IPS DF 6.9 (cell line): ENCODE measurements at places on chromosomes 16 and 17.
A peak's percentile ranks its signal among the peaks of the same experiment; 100 is the strongest.

DNA sequence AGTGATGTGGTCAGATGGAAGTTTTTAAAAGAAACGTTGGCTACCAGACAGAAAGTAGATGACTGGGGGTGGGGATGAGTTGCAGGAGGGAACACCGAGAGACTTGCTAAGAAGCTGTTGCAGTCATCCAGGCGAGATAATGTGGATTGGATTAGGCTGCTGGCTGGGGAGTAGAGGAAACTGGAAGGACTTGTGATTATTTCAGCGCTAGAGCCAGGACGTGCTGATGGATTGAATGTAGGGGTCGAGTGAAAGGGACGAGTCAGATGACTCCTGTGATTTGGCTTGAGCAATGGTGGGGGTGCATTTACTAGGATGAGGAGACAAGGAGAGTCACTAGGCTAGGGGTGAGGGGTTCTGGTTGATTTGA, 88.5 kb downstream of the CLEC16A start:
- H3K4me3 ChIP-seq: no peak overlapping the region
- H3K36me3 ChIP-seq: no peaks in the 10 kb centered on the region
- H3K27ac ChIP-seq: no peak overlapping the region

- H3K27ac ChIP-seq: no peak overlapping the region
- no peak for DNase-seq
- no peak overlapping the region for H3K4me3 ChIP-seq
- H3K4me1 ChIP-seq: no peaks in the 10 kb centered on the region
- no peaks in the 10 kb centered on the region for H3K27me3 ChIP-seq
- no peaks in the 10 kb centered on the region; the same call in 1 of the 2 replicates for H3K36me3 ChIP-seq
Measured at GRCh38 chr17:58913971-58914769, 158.5 kb downstream of the PPM1E start.

DNA sequence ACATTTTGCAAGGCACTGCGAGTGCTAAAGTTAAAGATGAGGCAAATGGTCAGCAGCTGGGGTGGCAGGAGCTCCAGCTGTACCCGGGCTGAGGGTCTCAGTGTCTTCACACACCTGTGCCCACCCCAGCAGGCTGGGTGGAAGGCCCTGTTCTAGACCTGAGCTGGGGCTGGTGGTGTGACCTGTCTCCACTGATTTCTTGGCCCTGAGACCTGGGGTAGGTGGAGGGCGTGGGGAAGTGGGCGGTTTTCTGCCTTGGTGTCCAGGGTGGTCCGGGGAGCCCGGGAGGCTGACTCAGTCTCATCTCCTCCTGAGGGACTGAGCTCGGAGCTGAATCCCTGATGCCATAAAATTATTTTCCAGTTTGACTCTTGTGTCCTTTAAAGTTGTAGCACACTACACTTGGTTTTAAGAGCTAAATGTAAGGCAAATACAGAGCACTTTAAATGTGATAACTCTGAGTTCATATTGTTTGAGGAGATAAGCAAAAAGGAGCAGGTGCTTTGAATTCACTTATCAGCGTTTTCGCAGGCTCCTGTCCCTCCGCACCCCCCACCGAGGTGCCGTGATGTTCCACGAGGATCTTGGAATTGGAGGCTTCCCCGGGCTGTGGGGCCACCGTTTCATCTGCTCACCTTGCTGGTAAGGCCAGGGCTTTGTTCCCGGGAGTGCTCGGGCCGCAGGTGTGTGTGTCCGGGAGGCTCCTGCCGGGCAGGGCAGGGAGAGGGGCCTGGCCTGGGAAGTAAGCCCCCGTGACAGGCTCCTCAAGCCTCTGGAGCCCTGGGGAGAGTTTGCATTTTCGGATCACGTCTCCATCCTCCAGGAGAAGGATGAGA, 117.0 kb downstream of the AATF start:
- H3K27ac ChIP-seq: no peak overlapping the region
- no peak overlapping the region for H3K4me3 ChIP-seq
- peaks cover 23% of the 10 kb centered on the region for H3K4me1 ChIP-seq

DNA sequence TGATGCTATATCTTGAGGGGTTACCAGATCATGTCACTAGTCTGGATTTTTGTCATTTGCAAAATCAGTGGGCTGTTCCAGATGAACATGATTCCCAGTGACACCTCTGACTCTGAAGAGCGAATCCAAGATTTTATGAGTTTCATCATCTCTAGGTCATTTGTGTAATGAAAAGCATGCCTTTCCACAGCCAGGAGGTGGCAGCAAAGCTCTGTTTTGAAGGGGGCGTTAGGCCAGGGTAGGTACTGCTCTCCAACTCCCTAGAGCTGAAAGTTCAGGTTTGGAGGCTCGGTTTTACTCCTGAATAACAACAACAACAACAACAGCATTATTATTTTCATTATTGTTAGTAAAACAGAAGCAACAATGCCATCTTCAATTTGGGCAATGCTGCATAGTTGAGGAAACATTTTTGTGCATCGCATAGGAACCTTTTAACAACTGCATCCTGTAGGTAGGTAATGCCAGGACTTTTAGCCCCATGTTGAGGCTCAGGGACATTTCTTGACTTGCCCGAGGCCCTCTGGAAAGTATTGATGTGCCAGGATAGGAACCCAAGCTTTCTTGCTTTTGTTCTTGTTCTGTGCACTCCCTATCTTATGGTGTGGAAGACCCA, 77.0 kb downstream of the MYH13 start:
- H3K36me3 ChIP-seq: no peaks in the 10 kb centered on the region
- DNase-seq: peak; percentile 57
- H3K4me1 ChIP-seq: no peaks in the 10 kb centered on the region; the same call in 1 of the 2 replicates
- H3K27ac ChIP-seq: no peak overlapping the region
- H3K4me3 ChIP-seq: no peak overlapping the region

DNA sequence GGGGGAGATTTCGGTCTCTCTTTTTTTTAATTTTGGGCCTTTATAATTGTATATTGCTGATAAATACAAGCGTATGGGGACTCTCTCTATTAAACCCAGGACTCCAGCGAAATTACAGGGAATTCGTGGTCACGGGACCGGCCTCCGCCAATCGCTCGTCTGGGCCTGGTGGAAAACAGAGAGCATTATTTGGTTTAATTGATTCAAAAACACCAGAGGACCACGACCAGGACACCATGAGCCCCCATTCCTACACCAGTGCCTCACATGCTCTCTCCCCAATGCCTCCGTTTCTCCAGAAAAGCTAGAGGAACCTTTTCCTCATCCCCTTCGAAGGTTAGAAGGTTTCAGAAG, at the start of gene HOXB2:
Gene HOXB2, minus strand, starts transcription at position 88 of the 354 bp plus-strand sequence. CDS start 198 bp downstream, outside the sequence.
- no peak within 1 kb of the TSS for H3K4me3 ChIP-seq
- no peaks in the 10 kb centered on the region for H3K36me3 ChIP-seq
- no peak within 1 kb of the TSS for H3K27ac ChIP-seq
- DNase-seq: no peak
- H3K4me1 ChIP-seq: peaks cover 7% of the 10 kb centered on the region
- peaks cover 83% of the 10 kb centered on the region for H3K27me3 ChIP-seq

DNA sequence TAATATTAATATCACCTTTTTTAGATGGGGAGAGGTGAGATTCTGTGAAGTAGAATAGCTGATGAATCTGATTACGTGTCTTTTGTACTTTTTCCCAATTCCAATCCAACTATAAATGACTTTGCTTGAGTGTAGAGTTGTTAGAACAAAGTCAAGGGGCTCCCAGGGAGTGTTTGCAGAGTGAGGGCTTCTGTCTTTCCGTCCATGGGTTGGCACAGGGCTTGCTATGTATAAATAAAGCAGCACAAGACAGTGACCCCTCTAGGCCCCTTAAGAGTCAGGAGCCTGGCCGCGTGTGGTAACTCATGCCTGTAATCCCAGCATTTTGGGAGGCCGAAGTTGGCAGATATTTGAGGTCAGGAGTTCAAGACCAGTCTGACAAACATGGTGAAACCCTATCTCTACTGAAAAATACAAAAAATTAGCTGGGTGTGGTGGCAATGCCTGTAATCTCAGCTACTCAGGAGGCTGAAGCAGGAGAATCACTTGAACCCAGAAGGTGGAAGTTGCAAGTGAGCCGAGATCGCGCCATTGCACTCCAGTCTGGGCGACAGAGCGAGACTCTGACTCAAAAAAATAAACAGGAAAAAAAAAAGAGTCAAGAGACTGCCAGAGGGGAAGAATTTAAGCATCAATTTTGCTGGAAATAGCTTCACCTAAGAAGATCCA, 127.9 kb upstream of the HS3ST3A1 start:
- H3K4me1 ChIP-seq: no peaks in the 10 kb centered on the region
- no peaks in the 10 kb centered on the region for H3K36me3 ChIP-seq
- no peak for DNase-seq
- no peaks in the 10 kb centered on the region for H3K27me3 ChIP-seq
- H3K4me3 ChIP-seq: no peak overlapping the region

DNA sequence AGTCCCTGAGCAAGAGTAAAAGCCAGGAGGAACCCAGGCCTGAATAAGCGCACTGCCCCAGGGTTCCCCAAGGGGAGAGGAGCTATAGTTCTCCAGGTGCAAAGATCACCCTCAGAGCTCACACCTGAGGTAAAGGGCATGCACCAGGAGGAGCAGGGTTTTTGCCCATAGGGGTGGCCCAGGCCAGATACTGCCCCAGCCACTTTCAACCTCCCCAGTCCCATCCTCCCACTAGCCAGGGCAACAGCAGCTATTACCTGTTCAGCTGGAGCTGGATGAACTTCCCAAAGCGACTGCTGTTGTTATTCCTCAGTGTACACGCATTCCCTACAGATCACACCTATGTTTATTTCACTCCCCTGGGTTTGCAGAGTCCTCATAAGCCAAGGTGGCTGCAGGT, 19.8 kb downstream of the MYO19 start:
- H3K4me3 ChIP-seq: no peak overlapping the region
- no peak for DNase-seq
- no peak overlapping the region for H3K27ac ChIP-seq
- no peaks in the 10 kb centered on the region for H3K27me3 ChIP-seq
- no peaks in the 10 kb centered on the region for H3K4me1 ChIP-seq

DNA sequence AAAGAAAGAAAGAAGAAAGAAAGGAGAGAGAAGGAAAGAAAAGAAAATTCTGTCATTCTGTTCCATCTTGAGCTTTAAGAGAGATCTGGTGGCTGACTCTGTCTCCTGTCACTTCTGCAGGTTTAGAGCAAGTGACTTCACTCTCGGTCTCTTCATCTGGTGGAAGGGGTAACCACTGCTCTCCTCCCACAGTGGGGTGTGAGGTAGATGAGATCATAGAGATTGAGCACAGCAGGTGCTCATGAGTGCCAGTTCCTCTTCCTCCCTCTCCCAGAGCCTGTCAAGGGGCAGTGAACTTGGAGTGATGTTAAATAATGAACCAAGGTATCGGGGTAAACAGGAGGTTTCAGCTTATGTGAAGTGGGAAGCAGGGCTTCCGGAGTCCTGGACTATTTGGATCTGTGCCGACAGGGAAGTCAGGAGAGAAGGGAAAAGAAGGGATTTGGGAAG, 47.7 kb downstream of the BEAN1 start:
- H3K27ac ChIP-seq: no peak overlapping the region
- H3K36me3 ChIP-seq: no peaks in the 10 kb centered on the region
- DNase-seq: no peak
- peaks cover 5% of the 10 kb centered on the region; the same call in 1 of the 2 replicates for H3K4me1 ChIP-seq
- no peaks in the 10 kb centered on the region for H3K27me3 ChIP-seq
- no peak overlapping the region for H3K4me3 ChIP-seq

DNA sequence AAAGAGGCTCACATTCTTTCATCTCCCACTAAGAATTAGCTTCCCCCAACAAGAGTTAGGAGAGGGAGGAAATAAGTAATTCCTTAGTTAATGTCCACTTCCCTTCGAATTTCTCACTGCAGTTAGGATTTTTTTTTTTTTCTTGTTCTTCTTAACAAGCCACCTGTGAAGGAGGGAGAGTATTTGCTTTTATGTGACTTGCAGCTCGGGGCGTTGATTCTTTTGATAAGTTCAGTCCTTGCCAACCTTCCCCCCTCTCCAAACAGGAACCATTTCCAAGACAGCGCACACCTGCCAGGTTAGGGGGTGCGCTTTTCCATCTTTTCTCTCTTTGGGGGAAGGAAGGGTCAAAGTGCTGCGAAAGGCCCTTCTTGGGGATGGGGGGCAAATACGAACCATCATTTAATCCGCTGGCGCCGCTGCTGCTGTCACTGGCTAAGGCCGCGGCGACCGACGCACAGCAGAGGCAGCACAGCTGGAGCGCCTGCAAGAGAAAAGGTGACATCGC, 758 bp downstream of the ADAMTS18 start:
- DNase-seq: no peak
- peaks cover 16% of the 10 kb centered on the region for H3K27me3 ChIP-seq
- peak overlapping the region; percentile 51; the same call in 1 of the 2 replicates for H3K4me3 ChIP-seq
- no peak overlapping the region for H3K27ac ChIP-seq

DNA sequence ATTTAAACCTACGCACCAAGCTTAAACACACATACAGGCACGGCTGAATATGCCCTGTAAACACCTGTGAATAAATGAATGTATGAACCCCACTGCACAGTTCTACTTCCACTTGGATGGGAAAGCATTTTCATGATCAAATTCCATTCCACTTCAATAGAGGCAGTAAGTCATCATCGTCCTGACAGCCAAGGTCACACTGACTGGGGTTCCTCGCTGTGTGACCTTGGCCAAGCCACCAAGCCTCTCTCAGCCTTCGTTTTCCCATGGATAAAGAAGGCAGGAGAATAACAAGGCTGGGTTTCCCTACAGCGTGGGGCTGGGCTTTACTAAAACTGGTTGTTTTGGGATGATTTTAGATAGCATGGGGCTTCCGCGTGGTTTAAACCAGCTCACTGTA, 82.8 kb downstream of the TBC1D16 start:
- H3K4me3 ChIP-seq: no peak overlapping the region
- no peak overlapping the region for H3K27ac ChIP-seq
- DNase-seq: no peak
- H3K36me3 ChIP-seq: 0 out of 2 replicates have a peak, but pooled peaks cover 3% of the 10 kb centered on the region
- no peaks in the 10 kb centered on the region for H3K27me3 ChIP-seq

DNA sequence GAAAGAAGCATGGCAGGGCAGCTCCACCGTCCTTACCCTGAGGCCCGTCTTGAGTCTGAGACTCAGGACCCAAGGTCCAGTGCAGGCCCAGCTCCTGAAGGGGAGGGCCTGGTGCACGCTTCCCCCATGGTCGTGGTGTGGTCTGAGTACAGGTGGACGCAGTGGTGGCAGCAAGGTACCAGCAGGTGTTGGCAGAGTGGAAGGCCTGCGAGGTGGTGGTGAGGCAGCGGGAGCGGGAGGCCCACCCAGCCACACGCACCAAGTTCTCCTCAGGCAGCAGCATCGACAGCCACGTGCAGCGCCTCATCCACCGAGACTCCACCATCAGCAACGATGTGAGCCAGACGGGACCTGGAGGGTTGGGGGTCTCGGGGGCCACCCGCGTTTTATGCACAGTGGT, 27.7 kb downstream of the MNT start:
- no peaks in the 10 kb centered on the region; the same call in 1 of the 2 replicates for H3K4me1 ChIP-seq
- no peak overlapping the region for H3K4me3 ChIP-seq
- peaks cover 10% of the 10 kb centered on the region; the same call in 1 of the 2 replicates for H3K36me3 ChIP-seq
- no peak overlapping the region for H3K27ac ChIP-seq
- DNase-seq: no peak

- H3K36me3 ChIP-seq: no peaks in the 10 kb centered on the region
- H3K4me3 ChIP-seq: no peak overlapping the region
- peaks cover 1% of the 10 kb centered on the region; the same call in 1 of the 2 replicates for H3K27me3 ChIP-seq
- no peak for DNase-seq
Measured at GRCh38 chr16:15461376-15461775, 27.0 kb downstream of the BMERB1 start.
